ENCODE measurements at places on chromosomes 2 and 18.

DNA sequence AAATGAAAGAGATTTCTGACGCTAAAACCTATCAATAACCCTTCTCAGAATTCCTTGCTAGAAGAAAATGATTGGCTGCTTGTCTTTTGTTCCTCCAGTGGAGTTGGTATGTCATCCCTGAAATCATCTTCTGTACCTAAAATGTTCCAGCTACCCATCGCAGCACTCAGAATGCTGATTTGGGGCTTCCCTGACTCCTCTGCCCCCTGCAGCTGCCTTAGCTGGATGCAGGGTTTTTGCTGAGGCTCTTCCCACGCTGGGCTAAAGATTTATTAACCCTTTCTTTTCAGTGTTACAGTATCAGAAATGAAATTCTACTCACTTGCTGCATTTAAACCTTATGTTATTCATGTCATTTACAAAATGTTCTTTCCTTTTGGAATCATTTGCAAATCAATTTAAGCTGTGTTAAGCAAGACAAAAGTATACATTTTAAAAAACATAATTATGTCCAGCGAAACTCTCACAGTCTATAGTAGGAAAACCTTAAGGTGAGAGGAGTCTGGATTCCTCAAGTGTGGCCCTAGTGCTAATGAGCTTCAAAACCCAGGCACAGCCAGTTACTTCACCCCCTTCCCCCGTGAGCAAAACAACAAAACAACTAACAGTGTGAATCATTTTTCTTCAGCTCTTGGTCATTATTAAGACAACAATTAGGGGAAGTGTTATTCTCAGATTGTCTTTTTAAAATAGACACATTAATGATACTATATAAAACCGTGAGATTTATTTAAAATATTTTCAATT lies 32.8 kb downstream of the PKP4 start:
- no peak for DNase-seq

GRCh38 chr2:46252891-46253659 lies 44.1 kb upstream of the EPAS1 start:
- DNase-seq, result no peak

DNA sequence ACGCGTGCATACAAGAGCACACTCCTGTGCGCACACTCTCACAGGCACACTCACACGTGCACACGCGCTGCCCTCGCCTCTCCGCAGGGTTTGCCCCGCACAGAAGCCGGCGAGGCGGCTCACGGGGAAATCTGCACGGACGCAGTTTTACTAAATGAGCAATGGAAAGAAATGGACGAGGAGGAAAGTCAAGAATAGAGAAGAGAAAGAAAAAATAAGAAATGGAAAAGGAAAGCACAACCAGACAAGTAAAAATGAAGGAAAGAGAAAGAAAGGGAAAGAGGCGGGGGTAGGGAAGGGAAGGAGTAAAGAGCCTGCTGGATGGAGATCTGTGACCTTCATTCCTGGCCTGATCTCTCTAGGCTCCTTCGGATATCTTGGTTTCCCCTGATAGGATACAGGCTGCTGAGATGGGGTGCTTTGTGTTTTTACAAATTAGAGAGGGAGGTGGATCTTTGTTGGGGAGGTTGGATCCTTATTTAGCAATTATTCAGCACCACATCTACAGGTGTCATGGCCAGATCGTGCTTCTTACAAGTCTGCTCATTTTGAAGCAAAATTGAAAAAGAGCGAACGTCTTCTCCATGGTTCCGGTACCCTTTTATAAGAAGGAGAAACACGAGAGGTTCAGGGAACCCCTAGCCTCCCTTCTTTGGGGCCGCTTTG lies 693 bp upstream of the LRP2 start:
- no peak for DNase-seq

DNA sequence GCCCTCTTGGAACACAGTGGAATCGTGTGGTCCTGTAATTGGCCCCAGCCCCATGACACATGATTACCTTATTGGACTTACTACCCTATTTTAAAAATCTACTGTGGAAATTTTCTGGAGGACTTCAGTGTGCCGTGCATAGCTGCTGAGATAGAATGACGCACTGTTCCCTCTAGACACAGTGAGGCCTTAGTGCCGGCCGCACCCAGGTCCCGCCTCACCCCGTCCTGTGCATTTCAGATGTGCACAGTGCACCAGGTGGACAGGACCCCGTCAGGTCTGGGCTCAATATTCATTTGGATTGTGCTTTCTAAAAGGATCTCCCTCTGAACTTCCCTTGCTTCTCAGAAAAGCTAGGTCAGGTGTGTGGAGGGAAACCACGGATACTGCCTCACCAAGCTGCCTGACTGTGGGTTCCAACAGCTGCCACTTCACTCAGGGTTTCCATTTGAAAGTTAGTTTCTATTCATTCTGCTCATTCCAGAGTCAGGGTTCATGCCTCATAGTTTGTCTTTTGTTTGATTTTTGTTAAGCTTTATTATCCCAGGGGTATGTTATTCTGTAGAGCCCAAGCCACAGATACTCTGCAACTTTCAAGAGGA lies 155.8 kb downstream of the PTGR3 start:
- no peak for DNase-seq

GRCh38 chr2:180872255-180872654 lies 108.2 kb upstream of the UBE2E3 start:
- DNase-seq, result no peak

GRCh38 chr2:161136696-161137324 lies 23.4 kb upstream of the TANK start:
- DNase-seq, result no peak

DNA sequence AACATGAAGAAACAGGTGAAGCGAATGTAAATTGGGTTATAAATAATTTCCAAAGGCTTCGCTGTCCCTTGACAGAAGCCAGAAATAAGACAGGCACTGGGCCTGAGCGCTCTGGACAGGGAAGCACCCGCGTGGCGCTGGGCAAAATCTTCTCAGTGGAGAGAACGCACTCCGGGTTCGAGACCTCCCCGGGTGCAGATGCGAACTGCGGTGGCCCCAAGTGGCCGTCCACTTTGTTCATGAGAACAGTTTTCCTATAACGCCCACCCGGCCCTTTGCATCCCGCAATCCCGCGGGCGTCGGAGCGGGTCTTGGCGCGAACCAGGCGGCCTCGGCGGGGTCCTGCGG lies 651 bp upstream of the DPYSL5 start:
- no peak for DNase-seq

DNA sequence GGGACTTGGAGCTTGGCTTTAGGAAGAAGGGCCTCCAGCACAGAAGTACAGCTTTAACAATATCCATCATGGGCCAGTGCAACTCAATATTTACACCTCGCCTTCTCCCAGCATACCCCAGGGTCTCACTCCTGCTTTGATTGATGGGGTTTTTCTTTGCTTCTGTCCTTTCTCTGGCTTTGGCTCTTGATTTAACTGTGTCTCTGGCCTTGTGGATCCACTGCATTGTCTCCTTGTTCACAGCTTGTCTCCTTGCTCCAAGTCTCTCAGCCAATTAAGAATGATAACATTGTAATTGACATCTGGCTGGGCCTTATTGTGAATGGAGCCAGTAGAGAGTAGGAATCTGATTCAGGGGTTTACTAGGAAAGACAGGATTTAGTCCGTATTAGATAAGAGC lies 1019.5 kb downstream of the TMEM182 start:
- no peak for DNase-seq

DNA sequence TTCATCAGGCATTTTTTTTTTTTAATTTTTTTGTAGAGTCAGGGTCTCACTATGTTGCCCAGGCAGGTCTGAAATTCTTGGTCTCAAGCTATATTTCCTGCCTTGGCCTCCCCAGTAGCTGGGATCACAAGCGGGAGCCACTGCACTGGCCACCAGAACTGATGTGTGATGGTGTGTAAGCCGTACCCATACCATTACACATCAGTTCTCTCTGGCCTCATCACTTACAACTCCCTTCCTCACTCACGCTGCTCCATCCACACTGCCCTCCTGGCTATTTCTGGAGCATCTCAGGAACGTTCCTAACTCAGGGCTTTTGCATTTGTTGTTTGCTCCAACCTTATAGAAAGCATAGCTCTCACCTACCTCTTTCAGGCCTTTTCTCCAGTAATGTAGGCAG lies 834.5 kb upstream of the ID2 start:
- no peak for DNase-seq

DNA sequence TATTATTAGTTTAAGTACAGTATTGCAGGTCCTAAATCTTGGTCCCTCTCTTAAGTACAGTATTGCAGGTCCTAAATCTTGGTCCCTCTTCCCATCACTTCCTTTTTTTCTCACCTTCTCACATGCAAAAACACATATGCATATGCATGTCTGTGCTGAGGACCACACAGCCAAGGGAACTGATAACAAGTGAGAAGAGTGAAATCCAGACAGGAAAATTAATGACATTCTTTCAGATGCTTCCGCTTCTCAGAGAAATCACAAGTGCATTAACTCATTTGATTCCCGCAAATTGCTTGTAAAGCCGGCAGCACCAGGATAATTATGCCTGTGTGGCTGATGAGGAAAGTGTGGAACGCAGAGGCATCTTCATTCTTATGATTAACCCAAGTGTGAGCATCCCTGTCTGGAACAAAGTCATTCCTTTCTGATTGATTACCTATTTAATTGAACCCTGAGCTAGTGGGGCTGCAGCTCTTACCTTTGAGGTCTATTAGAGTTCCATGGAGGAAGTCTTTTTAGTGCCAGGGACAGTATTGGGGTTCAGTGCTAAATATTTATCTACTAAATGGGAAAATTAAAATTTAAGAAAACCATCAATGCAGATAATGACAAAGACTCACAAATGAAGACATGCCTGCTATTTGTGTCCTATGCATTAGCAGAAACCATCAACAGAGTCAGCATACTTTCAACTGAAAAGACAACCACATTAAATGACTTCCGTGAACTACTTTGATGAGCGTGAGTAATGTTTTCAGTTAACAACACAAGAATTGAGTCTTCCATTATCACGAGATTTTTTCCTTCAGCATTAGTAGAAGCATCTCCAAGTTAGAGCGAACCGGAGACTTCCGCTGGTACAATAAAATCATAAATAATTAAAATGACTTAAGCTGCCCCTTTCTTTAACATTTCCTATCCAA lies 220.4 kb upstream of the SLC35G4 start:
- DNase-seq, result no peak

DNA sequence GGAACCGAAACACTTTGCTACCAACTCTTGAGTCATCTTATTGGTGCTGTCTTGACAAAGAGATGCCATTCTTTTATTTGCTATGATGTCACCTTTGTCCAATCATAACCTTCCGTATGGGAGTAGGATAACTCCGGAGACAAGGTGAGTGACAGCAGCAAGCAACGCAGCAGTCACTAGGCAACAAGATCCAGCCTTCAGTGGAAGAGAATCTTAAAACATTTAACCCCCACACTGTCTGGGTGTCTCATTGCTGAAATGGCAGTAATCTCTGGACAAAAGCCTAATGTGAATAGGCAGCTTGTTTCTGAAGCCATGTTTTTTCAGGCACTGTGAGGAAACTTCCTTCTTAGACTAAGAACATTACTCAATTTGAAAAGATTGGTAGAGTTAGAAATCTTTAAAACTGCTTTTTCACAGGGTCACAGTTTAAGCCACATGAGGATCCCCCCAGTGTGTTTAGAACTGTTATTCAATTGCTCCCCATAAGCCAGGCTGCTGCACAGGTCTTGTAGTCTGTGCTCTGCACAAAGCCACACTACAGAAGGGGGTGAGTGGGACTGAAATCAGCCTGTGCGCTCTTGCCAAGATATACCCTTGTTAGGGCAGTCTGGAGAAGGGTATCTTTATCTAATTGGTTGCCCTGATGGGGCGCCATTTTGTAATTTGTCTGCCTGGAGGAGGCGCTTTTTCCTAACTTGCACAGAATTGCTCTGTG lies 131.5 kb upstream of the STON1 start:
- no peak for DNase-seq

GRCh38 chr2:200964498-200964897 lies 1.0 kb upstream of the ORC2 start:
- no peak for DNase-seq

GRCh38 chr2:239257511-239257937 lies 143.3 kb downstream of the HDAC4 start:
- no peak for DNase-seq

GRCh38 chr2:28393114-28393836 lies 617 bp downstream of the FOSL2 start:
- DNase-seq, result peak; percentile 17

GRCh38 chr18:62739911-62740310 lies 24.6 kb downstream of the PHLPP1 start:
- no peak for DNase-seq

DNA sequence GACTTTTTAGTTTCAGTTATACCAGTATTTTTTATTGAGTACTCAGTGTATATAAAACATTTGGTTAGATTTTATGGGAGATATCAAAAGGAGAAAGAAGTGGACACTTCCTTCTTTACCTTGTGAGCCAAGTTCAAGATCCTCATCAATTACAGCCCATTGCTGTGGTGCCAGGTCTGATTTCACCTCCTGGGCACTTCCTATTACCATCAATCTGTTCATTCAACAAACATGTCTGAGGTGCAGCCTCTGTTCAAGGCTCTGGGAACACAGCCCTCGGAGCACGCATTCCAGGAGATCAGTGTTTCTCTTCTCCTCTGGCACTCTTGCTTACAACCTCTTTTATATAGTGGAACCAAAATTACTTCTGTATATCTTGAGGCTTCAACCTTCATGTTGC lies 171.4 kb upstream of the ALPP start:
- no peak for DNase-seq

DNA sequence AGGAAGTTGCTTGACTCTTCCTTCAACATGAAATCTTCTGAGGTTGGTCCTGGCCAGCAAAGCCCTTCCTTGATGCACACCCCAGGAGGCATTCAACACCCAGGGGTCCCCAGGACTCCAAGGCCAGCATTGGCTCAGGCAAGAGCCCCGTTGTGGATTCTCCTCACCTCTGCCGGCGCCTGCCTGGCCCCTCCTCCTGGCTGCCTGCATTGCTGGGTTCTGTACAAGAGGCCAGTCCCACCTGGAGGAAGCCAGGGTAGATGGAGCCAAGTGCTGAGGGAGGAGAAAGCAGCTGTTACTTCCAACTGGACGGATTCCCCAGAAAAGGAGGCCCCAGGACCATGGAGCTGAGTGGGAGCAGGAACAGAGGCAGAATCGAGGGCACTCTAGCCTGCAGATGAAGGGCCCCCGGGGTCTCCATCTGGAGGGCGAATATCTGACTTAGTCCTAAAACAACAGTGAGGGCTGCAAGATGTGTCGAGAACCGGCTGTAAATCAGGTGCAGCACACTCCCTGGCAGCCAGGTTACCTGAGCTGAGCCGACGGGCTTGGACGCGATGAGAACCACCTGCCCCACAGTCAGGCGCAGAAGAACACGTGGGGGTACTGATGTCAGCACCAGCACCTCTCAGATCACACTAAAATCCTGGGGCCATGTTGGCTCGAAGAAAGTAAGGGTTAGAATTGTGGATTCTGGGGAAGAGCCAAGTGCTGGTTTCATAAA lies 399.6 kb upstream of the SALL3 start:
- DNase-seq, result no peak

Measured in activated naive CD4-positive, alpha-beta T cell (primary cell).